Activated CD4-positive, alpha-beta T cell treated with anti-CD3 and anti-CD28 coated beads, Interleukin-2, amount 50 U/mL, for 48 hours (primary cell): ENCODE measurements at places on chromosomes 13 and 19.

GRCh38 chr19:10122045-10122444, 2.3 kb upstream of the EIF3G start:
- no peak for DNase-seq

DNA sequence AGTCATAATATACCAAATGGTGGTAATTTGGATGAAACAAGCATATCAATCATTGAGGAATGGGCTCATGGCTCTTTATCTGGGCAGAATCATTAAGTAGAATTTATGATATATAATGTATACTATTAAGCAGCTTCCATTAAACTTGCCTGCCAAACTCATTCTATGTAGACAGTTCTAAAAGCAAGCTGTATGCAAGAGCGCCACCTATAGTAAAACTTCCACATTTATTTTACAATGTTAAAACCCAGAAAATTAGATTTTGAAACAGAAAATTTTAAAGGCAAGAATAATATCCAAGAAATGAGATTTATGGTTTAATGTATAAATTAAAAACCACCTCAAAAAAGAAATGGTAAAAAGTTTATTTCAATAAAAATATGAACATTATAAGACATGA, 161.5 kb downstream of the MZT1 start:
- no peak for DNase-seq

DNA sequence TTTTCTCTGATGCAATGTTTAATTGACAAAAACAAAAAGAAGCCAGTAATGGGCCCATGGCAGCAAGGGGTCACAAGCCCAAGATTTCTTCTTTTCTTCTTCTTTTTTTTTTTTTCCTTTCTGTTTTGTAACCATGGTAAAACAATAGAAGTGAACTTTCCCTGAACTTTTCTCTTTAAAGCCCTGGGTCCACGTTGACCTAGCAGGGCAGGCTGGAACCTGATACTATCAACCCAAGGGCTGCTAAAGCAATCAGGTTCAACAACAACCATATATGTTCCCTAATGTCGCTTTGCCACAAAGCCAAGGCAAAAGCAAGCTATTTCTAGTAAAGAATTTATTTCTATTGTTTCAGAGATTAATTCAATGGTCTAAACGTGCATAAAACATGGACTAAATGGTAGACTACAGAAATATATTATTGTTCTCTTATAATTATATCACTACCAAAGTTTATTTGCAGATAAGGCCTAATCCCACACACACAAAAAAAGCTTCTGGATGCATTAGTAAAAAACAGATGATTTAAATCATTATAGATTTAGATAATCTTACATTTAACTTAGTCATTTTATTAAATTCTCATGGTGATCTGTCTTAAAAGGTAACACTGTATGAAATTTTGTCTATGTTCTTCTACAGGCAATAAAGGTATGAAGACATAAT, 153.9 kb downstream of the DACH1 start:
- no peak for DNase-seq

GRCh38 chr19:858868-859843, at the start of gene CFD:
Gene CFD (plus strand): TSS chr19:859664. CDS start chr19:859690, 26 bp downstream.
- no peak for DNase-seq

- no peak for DNase-seq
These were observed 30.0 kb upstream of the DLEU7 start for GRCh38 chr13:50873467-50873866.

DNA sequence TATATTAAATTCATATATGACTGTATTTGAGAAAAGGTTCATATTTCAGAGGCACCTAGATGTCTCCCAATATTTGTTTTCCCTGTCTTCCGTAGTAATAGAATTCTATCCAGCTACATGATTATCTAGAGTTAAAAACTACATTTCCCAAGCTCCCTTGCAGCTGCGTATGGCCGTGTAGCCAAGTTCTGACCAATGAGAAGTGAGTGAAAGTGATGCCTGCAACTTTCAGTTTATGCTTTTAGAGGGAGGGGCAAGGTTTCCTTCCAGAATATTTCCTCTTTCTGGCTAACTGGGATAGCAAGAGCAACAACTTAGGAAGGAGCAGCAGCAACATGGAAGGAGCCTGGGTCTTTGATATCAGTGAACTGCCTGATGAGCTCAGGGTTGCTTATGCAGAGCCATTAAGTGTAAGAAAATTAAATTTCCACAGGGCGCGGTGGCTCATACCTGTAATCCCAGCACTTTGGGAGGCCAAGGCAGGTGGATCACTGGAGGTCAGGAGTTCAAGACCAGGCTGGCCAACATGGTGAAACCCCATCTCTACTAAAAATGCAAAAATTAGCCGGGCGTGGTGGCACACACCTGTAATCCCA, 23.2 kb upstream of the CYP2A13 start:
- DNase-seq, result no peak

- no peak for DNase-seq
These were observed 16.8 kb upstream of the TM9SF2 start for GRCh38 chr13:99484473-99484872.

DNA sequence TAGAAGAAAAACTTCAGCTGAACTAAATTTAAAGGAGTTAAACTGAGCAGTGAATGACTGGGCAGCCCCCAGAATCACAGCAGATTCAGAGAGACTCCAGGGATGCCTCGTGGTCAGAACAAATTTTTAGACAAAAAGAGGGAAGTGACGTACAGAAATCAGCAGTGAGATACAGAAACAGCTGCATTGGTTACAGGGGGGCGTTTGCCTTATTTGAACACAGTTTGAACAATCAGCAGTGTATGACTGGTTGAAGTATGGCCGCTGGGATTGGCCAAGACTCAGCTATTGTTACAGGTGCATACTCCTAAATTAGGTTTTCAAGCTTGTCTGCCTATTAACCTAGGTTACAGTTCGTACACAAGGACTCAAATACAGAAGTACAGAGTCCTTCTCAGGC, 2.2 kb upstream of the SPRYD7 start:
- DNase-seq, result no peak

- no peak for DNase-seq
These were observed 381.5 kb downstream of the MYO16 start for GRCh38 chr13:109010912-109011311.

DNA sequence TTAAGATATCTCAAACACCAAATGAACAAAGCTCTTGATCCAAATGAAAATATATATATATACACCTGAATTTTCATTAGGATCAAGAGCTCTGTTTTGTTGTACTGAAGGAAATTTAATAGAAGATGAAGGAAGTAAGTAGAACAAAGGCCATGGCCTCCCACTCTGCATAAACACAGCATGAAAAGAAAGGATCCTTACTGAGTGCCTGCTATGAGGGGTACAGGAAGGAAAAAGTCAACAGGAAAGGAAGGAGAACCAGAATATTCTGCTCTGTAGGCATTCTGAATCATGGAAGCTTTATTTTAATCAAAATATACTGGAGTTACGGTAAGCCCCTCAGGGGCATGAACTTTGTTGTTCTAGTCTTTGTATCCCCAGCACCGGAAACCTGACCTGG, 22.1 kb downstream of the TMTC4 start:
- no peak for DNase-seq

DNA sequence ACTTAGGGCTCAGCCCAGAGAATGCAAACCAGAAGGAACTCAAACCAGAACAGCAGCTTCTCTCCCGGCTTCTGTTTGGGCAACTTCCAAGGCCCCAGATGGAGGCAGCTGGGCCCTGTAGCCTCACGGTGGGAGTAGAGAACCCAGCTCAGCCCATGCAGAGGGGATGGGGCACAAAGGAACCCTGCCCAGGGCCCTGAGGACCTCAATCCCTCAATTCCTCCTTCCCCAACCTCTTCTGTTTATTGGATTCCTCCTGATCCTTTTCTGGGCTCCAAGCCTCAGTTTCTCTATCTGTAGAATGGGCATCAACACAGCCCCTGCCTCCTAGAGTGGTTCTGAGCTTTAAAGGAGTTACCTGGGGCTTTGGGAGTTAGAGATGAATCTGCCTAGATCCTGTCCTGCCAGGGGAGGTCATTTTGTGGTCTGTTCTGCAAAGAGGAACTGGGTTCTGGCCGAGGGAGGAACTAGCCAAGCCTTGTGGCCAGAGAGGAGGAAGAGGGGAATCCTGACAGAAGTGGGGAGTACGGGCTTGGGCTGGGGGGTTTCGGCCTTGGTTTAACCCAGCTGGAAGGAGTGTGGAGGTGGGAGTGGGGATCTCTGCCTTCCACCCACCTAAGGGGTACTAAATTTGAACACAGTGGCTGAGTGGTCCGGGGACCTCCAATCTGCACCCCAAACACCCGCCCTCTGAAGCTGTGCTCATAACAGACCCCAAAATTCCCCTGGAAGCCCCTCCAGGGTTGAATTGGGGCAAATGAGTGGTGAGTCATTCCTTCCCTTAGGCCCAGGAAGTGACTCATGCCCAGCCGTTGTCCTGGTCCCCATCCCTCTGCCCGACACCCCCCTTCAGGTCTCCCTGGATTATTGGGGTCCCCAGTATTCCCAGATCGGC, 2.7 kb downstream of the ADGRE5 start:
- peak; percentile 65 for DNase-seq

DNA sequence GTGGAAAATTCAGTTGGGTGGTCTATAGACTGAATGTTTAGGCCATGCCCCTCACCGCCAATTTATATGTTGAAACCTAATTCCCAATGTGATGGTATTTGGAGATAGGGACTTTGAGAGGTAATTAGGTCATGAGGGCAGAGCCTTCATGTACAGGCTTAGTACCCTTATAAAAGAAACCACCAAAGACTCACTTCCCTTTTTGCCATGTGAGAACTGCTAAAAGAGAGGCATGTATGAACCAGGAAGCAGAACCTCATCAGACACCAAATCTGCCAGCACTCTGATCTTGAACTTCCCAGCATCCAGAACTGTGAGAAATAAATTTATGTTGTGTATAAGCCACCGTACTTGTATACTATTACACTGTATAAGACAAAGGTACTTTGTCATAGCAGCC, 40.6 kb downstream of the UQCRFS1 start:
- no peak for DNase-seq

DNA sequence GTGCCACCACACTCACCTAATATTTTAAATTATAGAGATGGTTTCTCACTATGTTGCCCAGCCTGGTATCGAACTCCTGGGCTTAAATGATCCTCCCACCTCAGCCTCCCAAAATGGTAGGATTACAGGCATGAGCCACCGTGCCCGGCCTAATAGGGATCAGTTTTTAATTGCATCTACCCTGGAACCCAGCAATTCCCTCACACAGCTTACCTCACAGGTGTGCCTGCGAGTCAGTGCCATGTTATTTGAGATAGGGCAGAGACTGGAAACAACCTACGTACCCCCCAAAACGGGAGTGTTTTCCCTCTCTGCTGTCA, 14.3 kb downstream of the MAP2K2 start:
- DNase-seq, result no peak

DNA sequence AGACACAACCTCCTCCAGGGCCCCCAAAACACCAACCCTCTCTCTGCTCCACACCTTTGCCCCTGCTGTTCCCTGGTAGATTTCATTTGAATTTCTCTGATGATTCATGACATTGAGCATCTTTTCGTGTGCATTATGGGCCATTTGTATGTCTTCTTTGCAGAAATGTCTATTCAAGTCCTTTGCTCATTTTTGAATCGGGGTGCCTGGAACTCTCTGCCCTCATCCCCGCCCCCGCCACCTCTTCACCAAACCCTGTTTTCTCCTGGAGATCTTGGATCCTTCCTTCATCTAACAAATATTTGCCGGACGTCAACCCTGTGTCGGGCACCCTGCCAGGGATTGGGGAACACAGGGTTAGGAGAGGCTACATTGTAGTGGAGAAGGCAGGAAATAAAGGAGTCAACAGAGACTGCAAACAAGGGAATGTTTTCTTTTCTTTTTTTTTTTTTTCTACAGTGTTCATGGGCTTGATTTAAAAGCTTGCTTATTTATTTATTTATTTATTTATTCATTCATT, 25.5 kb upstream of the SLC1A5 start:
- no peak for DNase-seq

DNA sequence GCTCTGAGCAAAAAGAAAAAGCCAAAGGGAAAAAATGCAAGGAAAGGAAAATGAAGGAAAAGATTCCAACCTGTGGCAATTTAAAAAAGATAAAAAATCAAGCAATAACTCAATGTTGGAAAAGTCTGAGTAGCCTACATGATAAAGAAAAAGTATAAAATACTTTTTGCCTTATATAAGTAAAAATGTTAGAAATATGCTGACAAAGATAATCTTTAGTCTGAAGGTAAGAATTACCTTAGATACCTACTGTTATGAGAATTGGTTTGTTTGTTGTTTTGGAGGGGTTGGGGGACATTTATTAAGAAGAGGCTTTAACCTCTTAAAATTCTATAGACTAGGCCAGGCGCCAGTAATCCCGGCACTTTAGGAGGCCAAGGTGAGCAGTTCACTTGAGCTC, 29.7 kb upstream of the CPB2 start:
- no peak for DNase-seq

GRCh38 chr19:41984961-41985360, 9.1 kb downstream of the ATP1A3 start:
- no peak for DNase-seq

DNA sequence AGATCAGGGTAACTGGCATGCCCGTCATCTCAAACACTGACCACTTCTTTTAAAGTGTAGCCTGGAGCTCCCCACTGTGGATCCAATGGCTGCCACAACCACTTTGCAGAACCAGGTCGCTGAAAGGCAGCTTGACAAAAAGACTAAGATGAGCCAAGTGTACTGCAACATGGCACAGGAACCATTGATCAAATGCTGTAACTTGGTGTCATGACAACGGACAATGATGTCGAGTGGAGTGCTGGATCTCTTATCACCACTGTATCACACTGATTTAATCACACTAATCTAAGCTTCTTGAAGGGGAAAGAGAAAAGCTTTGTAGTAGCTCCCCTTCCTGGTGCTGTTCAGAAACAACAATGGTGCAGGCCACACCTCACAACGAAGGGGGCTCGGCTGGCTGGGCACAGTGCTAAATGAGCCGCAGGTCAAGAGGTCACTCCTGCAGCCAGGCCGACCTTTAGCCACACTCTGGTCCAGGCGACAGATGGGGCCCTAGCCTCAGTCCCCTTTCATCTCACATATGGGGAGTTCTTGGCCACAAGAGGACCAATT, 2.2 kb upstream of the TNFRSF19 start:
- DNase-seq, result no peak

GRCh38 chr19:46975925-46976782, 43.5 kb upstream of the NPAS1 start:
- DNase-seq, result no peak

- DNase-seq, result no peak
These were observed 46.8 kb downstream of the ARHGEF7 start for GRCh38 chr13:111161601-111162600.

GRCh38 chr13:31172535-31172934, 10.8 kb upstream of the HSPH1 start:
- no peak for DNase-seq

DNA sequence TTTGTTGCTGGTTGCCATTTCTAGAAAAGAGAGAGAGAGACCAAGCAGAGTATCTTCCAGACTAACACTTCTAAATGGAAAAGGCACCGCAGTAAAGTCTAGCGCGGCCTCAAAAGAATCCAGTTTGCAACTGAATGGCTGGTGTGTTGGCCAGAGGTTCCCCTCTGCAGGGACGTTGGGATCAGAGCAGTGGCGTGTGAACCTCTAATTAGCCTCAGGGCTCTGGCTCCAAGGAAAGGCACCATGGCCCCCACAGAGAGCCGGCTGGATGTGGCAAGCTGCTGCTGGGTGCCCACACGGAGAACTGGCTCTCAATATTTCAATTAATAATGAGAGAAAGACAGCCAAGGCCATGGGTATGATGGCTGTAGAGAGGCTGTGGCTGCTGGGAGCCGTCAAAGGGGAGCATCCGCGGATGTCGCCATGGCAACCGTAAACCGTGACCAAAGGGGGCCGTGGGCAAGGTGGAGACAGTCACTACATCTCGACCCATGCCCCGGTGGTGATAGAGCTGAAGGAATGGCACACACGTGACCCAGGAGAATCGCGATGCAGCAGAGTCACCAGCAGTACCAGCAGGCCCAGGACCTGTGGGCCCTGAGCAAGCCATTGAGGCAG, 9.5 kb downstream of the VSTM2B start:
- no peak for DNase-seq

GRCh38 chr13:22012686-22013085, 341.8 kb downstream of the FGF9 start:
- DNase-seq, result no peak
